Activated CD4-positive, alpha-beta T cell treated with anti-CD3 and anti-CD28 coated beads, Interleukin-2, amount 50 U/mL, for 48 hours (primary cell): ENCODE measurements at places on chromosomes 12 and 14.

DNA sequence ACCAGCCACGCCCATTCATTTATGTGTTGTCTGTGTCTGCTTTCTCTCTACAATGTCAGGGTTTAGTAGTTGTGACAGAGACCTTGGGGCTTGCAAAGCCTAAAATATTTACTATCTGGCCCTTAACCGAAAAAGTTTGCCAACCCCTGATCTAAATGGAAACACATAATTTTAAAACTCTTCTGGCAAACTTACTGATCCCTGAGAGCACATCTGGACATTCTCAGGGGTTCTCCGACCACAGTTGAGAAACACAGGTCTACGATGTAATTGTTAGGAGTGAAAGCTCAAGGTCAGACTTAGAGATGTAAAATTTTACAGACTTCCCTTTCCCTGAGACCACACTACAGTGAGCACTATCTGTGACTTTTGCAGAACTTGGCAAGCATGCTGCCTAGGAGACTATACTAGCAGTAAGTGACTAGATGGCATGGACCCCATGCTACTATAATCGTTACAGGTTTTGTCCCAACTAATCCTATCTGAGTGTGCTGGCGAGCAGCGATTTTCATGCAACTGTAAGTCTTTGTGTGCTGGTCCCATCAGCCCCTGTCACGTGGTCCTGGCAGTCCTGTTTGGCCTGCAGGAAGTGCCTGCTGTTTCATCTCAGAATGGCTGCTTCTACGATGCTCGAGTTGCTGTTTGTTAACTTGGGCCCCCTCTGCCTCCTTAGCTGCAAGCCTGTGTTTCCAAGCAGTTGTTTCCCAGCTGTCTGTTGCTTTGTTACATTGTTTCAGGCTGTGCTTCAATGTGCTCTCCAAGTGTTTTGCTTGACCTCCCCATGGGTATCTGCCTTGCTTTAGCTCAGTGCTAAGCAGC, 21.6 kb downstream of the TMTC2 start:
- no peak for DNase-seq

DNA sequence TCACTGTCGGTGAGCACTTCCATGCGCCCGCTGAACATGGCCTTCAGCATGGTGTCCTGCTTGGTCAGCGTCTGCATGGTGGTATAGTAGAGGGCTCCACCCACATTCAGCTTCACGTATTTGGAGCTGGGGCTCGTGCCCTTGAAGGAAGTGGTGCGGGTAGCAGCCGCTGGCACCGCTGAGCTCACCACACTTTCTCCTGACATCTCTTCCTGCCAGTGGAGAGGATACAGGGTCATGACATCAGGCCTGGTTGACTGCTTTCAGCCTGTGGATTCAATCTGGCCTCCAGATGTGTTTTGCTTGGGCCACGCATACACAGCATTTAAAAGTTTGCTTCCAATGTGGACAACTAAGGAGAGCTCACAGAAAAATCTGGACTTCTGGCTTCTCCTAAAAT, 7.6 kb downstream of the KCTD10 start:
- DNase-seq, result no peak

- DNase-seq, result no peak
Measured at GRCh38 chr12:123118497-123118896, 32.4 kb downstream of the PITPNM2 start.

GRCh38 chr12:84507956-84508850, 404.4 kb downstream of the SLC6A15 start:
- DNase-seq, result no peak

DNA sequence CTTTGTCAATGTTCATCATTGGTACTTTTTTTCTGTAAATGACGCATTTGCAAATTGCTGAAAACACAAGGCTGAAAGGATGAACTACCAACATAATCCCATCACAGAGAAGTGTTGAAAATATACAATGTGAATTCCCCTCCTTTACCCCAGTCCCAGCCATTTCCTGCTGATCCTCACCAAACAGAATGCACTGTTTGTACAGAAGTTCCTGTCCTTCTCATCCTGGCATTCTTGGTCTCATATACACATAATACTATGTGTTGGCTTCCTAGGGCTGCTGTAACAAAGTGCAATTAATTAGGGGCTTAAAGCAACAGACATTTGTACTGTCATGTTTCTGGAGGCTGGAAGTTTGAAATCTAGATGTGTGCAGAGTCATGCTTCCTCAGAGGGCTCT, 836.2 kb upstream of the MGAT4C start:
- DNase-seq, result no peak
